ENCODE measurements at places on chromosomes 1 and 21.

GRCh38 chr1:107152395-107152794 lies 11.6 kb downstream of the NTNG1 start:
- DNase-seq, result no peak

DNA sequence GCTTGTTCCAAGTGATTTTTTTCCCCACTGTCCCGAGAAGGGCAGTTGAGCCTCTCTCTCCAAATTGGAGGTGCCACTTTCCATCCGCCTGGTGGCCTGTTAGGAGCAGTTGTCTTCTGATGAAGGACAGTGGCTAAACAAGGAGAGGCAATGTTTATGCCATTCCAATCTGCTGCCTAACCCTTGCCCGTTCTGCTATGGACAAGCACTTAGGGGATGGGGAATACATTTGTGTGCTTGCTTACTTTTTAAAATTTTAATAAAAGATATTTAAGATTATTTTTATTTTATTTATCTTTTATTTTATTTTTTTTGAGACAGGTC lies 12.0 kb downstream of the COQ8A start:
- DNase-seq, result no peak

GRCh38 chr1:112371775-112372174 lies 24.2 kb upstream of the CTTNBP2NL start:
- DNase-seq, result no peak

DNA sequence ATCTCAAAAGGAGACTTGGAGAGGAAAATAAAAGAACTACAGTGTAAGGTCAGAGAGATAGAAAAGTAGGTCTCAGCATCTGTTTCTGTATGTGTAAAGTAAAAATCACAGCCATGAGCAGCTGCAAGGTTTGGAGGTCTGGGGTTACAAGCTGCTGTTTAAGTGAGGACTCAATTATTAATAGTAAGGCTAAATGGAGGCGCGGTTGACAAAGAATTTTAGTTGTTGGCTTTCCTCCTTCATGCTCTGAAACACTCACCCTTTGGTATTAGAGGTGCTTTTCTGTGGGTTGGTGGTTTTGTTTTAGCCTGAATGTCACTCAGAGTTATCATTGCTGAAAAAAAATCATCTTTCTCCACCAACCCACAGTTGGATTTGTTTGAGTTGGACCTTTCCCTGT lies 59.8 kb upstream of the HAO2 start:
- no peak for DNase-seq

DNA sequence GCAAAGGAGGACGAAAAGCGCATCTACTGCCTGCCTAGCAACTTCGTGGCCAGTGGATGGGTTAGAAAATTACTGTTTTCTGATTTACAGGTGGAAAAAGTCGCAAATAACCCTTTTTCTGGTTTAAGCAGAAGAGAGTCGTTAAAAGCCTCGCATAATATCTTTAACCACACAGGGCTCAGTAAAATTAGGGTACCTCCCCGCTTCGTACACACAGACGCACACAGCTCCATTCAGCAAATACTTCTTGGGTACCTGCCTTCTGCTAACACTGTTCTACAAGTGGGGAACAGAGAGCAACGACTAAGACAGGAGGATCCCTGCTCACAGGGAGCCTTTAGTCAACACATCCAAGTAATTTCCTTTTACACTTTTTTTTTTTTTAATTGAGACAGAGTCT lies 704 bp downstream of the ALG6 start:
- DNase-seq, result no peak

GRCh38 chr1:24952413-24952841 lies 22.4 kb upstream of the RUNX3 start:
- DNase-seq, result no peak

- no peak for DNase-seq
Measured at GRCh38 chr1:22708777-22709176, 1.9 kb upstream of the EPHB2 start.

DNA sequence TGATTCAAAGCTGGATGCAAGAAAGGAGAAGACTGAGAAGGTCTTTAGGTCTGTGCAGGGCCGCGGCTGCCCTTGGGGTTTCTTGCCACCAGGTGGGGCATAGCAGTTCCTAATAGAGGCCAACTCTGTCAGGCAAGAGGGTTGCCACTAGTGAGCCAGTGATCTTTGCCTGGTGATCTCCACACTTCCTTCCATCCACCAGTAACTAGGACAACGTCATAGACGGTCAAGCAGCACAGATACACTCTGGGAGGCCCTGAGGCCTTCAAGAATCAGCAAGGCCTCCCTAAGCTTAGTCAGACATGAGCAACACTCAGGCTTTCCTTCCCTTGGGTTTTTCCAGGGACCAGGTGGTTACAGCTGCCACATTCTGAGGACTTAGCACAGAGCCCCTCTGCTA lies 32.9 kb upstream of the ATP2B4 start:
- DNase-seq, result no peak

GRCh38 chr1:11719313-11720032 lies 16.5 kb upstream of the AGTRAP start:
- DNase-seq, result peak; percentile 22

GRCh38 chr21:46113497-46114176 lies 15.7 kb downstream of the COL6A2 start:
- no peak for DNase-seq

DNA sequence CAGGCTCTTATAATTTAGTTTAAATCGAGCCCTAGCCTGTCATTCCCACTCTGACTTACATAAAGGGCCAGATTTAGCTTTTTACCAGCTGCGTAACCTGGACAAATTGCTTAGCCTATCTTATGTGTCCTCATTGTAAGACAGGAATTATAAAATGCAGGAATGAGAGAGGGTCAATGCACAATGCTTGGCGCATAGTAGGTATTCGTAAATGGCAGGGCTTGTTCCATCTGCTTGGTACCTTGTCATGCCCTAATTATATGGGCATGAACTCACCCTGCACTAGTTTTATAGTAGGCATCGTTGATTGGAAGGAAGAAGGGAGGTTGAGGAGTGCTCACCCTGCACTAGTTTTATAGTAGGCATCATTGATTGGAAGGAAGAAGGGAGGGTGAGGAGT lies 108.8 kb downstream of the GALNT2 start:
- DNase-seq, result no peak

DNA sequence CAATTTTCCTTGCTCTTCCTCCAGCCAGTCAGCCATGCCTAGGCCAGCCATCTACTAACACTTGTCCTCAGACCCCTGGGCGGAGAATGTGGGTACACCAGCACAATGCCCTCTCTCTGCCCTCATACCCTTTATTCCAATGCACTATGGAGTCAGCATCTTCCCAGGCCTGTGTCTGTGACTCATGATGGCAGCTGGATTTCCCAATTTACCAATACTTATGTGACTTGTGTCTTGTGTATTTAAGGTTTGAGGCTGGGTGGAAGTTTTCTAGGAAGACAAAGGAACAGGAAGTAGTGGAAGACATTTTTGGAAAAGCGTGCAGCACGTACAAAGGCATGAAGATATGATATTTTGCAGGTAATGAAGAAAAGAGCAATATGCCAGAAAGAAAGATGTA lies 114.3 kb downstream of the NMNAT2 start:
- no peak for DNase-seq

DNA sequence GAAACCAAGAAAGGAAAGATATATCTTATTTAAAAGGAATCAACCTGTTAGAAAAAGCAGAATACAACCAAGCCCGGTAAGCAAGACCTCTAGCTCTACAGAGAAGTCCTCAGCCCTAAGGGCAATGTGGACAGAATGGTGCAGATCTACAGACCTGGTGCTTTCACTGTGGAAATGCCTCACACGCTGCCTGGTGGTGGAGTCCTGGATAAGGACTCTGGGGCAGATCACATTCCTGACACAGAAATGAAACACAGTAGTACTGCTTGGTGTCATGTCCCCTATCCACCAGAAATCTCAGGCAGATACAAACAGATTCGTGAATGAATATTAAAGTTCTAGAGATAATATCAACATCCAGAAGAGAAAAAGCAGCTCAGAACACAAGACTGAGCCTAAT lies 6.8 kb downstream of the CNN3 start:
- DNase-seq, result no peak

GRCh38 chr1:89911191-89911991 lies 83.5 kb upstream of the ZNF326 start:
- DNase-seq, result no peak

DNA sequence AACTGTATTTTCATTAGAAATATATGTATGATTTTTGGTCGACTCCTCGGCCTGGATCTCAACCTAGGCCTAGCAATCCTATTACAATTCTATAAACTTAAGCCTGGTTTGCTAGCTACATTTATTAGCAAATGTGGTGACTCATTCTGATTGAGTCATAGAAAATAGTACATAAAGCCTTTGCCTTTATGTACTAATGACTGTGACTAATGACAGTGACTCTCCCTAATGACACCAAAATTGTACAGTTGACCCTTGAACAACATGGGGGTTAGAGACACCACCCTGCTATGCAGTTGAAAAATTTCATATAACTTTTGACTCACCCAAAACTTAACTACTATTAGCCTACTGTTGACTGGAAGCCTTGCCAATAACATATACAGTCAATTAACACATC lies 78.9 kb downstream of the CLEC20A start:
- DNase-seq, result no peak

GRCh38 chr21:34693192-34693810 lies 24.5 kb downstream of the CLIC6 start:
- DNase-seq, result no peak

GRCh38 chr1:202351725-202352124 lies 3.2 kb downstream of the PPP1R12B start:
- no peak for DNase-seq

GRCh38 chr1:27592931-27593677 lies 10.8 kb downstream of the AHDC1 start:
- no peak for DNase-seq

DNA sequence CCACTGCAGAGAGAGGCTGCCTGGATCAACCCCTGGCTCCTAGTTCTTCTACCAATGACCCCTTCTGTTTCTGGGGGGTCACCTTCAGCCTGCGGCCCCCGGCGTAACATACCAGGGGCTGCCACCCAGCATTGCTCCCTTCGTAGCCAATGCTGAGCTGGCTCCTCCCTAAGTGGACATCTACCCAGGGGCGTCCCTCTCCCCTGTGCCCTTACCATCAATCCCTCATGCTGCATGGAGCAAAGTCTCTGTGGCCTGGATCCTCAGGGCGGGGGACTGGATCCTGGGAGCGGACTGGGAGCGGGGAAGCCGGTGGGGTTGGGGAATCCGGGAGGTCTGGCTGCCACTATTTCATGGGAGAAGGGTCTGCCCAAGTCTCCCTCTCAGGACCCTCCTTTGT lies 28.6 kb downstream of the TRIM67 start:
- DNase-seq, result no peak

GRCh38 chr1:153991151-153991630 lies 629 bp downstream of the RPS27 start:
- DNase-seq, result no peak

GRCh38 chr1:18111605-18112297 lies 4.2 kb downstream of the IGSF21 start:
- no peak for DNase-seq

DNA sequence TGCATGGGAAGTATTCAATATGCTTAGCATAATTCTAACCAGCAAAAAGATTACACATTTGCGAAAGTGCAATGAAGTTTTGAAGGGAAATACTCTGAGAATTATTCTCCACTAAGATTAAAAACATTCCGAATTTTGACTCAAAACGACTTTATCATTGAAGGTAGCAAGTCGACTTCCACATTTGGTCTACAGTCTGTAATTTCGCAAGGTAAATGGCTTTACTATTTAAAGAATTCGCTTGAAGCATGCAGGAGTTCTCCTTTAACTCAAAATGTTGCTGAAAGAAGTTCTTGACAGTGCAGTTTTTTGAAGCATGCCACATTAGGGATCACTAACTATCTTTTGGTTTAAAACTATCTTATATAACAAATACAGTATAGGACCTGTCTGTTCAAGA lies 161.0 kb upstream of the HP1BP3 start:
- no peak for DNase-seq

GRCh38 chr1:41580520-41581172 lies 96.2 kb upstream of the EDN2 start:
- no peak for DNase-seq

GRCh38 chr1:19187852-19188251 lies 22.2 kb downstream of the UBR4 start:
- no peak for DNase-seq

DNA sequence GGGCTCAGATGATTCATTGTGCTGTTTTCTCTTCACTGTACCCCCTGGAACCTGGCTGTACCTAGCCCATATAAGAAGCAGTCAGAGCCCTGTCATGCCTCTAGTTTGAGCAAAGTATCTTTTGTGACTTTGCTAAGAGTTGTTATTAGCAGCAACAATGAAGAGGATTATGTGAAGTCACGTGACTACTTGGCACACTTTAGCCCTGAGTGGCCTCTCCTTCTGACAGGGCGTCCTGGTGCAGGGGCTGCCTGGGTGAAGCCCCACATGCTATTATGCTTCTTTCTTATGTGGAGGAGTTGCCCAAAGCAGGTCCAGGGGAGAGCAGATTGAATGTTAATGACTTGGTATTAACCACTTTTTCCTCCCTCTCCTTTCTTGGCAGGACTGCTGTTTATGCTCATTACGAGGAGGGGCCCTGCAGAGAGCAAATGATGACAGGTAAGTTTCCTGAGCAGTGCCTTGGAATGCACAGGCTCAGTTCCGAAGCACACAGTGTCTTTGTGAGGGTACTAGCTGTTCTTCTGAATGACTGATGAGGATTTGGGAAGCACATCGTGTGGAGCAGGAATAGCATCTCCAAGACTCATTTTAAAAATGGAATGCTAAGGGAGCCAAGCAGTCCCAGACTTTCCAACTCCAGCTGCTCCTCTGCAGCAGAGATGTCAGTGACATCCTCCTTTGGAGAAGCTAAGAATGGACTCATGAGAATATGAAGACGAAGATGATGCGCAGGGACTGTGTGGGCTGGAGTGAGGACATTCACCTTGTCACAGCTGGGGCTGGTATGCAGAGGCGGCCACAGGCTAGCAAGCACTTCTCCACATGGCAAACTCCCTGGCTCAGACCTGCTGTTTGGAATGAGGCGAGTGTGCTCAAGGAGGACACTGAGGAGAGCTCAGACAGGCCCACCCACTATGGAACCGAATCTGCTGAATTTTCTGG lies 15.2 kb upstream of the ST3GAL3 start:
- DNase-seq, result no peak

GRCh38 chr1:174913225-174913903 lies 86.4 kb upstream of the CACYBP start:
- no peak for DNase-seq

DNA sequence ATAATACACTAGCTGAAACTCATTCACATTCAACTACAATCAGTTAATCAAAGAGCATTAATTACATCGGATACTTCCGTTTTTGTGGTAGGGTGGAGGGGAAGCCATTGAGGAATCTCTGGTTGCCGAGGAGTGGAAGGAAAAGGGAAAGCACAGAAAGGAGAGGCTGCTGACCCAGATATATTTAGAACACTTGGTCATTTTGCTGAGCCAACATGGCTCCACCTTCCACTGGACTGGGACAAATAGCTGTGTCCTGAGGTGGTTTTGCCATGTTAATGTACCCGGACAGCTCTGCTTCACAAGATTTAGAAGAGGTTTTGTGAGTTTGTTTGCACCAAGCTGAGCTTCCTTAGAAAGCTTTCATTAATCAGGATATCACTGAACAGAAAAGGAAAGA lies 26.2 kb downstream of the ASTN1 start:
- no peak for DNase-seq

DNA sequence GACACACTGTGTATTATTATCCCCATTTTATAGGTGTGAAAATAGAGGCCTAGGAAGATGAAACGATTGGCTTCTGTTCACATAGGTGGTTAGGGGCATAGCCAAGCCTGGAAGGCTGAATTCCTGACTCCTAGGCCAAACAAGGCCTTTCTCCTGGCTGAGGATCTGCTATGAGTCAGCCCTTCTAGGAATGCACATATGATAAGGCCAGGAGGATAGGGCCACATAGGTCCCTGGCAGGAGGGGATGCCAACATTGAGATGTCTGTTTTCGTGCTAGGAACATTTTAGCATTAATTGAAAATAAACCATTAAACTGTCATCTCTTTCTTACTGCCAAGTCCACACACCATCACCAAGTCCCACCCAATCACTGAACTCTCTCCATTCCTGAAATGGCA lies 9.2 kb downstream of the CSMD2 start:
- DNase-seq, result no peak
